ENCODE measurements at places on chromosomes 16 and 17.

DNA sequence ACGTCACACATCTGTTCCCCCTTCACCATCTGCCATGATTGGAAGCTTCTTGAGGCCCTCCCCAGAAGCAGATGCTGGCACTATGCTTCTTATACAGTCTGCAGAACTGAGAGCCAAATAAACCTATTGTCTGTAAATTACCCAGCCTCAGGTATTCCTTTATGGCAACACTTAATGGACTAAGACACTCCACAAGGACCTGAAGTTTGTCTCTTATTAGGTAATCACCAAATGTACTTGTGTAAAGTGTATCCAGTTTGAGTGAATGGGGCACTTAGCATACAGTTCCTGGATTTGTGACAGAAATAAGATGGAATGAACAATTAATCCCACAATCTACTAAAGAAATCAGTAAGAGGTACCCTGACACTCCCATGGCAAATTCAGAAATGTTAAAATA lies 105.3 kb downstream of the SLC39A11 start:
- DNase-seq, result no peak

GRCh38 chr16:84218176-84218823 lies 21.5 kb downstream of the KCNG4 start:
- no peak for DNase-seq

- no peak for DNase-seq
Measured at GRCh38 chr16:86892509-86892908, 314.2 kb downstream of the FOXL1 start.

DNA sequence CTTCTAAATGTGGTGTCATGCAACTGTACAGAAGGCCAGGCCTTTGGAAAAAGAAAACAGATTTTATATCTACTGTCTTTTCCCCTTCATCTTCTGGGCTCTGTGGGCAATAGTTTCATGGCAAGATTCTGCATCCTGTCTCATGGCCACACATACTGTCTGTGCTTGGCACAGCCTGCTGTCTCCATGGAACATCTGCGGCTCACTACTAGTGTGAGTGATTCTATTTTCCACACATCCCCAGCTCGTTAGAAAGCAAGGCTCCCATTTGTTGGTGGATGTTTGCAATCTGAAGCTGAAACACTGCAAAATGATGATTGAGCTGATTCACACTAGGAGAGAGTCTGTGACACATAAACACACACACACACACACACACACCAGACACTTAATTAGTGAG lies 32.4 kb downstream of the CACNG3 start:
- no peak for DNase-seq

DNA sequence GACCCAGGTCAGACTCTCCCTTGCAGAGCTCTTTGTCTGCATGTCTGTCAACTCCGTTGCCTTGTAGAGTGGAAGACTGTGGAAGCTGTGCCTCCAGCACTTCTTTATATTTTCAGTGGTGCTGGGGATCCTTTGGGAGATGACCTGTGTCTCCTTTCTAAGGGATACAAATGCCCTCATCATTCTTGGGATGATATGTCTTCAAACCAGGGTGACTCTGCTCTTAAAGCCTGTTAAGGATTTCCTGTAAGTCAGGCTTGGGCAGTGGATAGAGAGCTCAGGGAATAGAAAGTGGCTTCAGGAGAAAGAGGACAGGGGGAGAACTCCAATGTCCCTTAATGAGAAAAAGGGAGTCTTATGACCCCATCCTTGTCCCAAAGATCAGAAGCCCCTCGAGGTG lies 1.5 kb downstream of the HOXB3 start:
- DNase-seq, result no peak

DNA sequence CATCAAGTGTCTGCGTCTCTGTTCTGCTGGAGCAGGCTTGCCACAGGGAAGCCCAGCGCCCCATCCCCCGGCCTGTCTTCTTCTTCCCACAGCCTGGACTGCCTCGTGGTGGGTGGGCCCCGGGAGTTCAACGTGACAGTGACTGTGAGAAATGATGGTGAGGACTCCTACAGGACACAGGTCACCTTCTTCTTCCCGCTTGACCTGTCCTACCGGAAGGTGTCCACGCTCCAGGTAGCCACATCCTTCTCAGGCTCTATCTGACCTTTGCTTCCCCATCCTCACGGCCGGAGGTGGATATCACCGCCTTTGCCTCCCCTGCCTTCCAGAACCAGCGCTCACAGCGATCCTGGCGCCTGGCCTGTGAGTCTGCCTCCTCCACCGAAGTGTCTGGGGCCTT lies 29.8 kb upstream of the ITGAX start:
- no peak for DNase-seq

DNA sequence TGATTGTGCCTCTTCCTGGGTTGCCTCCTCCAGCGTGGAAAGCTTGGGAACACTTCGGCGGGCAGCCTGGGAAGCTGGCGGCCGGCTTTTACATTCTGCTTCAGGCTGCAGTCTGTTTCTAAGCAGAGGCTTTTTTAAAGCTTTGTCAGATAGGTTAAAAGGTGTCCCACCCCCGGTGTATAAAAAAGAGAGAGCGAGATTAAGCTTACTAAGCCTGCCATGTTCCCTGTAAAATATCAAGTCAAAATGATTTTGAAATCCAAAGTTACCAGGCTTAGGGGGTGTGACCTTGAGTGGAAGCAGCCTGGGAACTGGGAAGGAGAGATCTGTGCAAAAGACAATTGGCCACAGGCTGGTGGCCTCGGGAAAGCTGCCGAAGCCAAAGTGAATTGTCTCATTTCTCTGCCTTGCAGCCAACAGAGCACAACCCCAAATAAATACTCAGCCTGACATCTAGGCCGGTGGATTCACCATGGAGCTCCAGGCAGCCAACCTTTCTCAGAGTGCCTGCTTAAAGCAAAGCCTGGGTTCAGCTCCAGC lies 254.5 kb downstream of the FTO start:
- no peak for DNase-seq

DNA sequence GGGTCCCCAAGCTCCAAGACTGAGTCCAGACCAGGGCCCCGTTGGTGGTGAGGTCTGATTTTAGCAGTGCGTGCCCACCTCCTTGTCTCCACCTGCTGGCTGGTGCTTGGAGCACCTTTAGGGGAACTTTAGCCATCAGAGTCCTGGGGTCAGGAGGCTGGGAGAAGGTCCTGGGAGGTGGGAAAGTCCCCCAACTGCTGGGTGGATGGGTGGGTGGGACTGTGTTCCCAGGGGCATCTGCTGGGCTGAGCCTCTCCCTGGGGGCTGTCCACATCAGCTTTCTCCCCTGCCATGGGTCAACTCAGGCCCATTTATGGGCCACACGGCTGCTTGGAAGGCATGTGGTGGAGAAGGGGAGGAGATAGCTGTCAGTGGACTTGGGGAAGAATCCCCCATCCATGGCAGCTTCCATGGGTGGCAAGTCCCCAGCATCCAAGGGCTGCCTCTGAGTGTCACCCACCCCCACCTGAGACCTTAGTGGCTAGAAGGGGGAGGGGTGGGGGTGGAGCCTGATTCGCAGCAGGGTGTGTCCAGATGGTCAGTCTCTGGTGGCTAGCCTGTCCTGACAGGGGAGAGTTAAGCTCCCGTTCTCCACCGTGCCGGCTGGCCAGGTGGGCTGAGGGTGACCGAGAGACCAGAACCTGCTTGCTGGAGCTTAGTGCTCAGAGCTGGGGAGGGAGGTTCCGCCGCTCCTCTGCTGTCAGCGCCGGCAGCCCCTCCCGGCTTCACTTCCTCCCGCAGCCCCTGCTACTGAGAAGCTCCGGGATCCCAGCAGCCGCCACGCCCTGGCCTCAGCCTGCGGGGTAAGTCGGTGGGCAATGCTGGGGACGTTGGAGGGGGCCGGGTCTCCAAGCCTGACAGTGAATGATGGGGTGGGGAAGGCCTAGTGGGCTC lies at the start of gene TRPV2:
TSS of gene TRPV2 (plus strand) at position 541 of the 894 bp plus-strand sequence. CDS start 2,098 bp downstream, outside the sequence.
- DNase-seq, result peak; percentile 79

GRCh38 chr16:11100239-11100750 lies 155.7 kb downstream of the SOCS1 start:
- DNase-seq, result peak; percentile 75

- peak; percentile 88 for DNase-seq
Measured at GRCh38 chr16:87956365-87957231, 5.4 kb downstream of the BANP start.

DNA sequence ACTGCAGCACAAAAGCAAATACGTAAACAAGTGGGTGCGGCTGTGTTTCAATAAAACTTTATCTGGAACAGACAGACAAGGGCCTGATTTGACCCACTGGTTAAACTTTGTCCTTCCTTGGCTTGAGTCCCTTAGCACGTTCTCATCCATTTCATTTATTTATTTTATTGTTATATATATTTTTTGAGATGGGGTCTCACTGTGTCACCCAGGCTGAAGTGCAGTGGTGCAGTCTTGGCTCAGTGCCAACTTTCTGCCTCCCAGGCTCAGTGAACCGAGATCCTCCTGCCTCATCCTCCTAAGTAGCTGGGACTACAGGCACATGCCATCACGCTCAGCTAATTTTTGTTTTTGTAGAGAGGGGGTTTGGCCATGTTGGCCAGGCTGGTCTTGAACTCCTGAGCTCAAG lies 64.3 kb downstream of the MYH11 start:
- peak; percentile 61 for DNase-seq

GRCh38 chr17:2051933-2052559 lies 2.9 kb upstream of the HIC1 start:
- no peak for DNase-seq

DNA sequence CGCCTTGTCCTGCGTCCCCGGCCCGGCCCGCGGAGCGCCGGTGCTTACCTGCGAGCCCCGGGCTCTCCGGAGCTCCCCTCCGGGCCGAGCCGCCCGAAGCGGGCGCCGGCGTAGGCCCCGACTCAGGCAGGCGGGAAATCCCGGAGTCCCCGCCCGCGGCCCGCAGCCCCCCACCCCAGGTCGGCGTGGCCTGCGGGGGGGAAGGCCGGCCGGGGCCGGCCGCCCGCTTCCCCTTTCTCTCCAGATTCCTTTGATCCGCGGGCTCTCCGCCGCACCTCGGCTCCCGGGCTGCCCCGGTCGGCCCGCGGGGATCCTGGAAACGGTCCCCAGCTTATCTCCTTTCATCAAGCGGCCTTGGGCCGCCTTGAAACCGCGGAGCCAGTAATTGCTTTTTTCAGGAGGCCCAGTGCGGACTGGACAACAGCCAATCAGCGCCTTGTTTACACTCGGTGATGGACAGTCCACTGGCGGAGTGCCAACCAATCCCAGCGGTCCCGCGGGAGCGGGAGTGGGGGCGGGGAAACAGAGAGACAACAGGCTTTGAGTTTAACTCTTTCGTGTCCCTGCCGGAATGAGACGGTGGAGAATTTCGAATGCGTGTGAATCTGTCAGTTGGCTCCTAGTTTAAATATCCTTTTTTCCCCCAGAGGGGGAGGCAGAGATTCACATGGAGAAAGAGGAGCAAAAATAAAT lies 1.4 kb upstream of the BAHCC1 start:
- DNase-seq, result peak; percentile 77

DNA sequence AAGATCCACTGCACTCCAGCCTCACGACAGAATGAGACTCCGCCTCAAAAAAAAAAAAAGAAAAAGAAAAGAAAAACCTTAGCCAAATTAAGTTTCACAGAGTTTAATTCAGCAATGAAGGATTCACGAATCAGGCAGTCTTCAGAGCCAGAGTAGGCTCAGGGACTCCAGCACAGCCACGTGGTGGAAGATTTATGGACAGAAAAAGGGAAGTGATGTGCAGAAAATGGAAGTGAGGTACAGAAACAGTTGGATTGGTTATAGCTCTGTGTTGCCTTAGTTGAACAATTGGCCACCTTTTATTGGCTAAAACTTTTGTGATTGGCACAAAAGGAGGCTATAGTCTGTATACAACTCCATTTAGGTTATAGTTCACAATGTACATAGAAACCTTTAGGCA lies 256.6 kb downstream of the HS3ST3B1 start:
- no peak for DNase-seq

DNA sequence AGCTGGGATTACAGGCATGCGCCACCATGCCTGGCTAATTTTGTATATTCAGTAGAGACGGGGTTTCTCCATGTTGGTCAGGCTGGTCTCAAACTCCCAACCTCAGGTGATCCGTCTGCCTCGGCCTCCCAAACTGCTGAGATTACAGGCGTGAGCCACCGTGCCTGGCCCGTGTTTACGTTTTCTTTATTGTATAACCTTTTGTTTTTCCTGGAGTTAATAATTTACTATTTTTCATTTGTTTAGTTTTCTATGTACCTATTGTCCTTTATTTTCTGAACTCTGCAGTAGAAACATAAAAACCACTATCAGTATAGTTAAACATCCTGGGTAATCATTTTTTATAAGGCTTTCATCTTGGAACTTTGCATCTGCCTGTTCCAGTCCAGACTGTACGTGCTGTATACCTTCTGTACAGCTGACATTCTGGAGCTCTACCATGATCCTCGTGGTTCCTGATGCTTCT lies 73.6 kb downstream of the PPM1E start:
- DNase-seq, result no peak

GRCh38 chr16:66977341-66978113 lies 10.9 kb upstream of the CES4A start:
- peak; percentile 96 for DNase-seq

DNA sequence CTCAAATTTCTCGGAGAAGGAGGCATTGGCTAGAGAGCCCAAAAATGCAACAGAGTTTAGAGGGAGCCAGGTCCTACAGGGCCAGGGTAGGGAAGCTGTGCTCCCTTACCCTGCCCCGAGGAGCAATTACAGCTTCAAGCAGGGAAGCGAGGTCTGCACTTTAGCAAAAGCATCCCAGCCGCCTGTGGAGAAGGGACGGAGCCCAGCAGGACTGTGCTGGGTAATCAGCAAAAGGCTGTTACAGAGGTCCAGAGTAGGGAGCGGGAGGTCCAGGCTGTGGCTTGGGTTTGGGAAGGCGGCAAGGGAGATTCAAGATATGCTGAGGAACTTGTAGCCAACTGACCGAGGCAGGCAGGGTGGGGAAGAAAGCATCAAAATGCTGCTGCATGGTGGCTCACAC lies 162.6 kb downstream of the TMEM132E start:
- no peak for DNase-seq

DNA sequence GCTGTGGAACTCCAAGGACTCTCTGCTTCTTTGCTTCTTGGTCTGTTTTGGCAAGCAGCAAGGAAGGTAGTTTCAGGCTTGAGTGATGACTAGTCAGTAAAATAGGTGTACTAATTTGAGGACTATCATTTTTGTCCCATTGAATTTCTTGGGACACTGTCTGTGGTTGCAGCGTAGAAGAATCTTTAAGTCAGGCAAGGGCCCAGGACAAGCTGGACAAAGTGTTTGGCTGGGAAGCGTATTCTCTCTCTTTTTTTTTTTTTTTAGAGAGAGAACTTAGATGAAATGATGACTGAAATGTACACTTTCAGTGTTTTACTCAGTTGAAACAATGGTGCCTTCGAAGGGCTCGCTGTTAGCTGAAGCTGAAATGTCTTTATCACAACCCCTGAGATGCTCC lies 105.0 kb downstream of the BANP start:
- no peak for DNase-seq

DNA sequence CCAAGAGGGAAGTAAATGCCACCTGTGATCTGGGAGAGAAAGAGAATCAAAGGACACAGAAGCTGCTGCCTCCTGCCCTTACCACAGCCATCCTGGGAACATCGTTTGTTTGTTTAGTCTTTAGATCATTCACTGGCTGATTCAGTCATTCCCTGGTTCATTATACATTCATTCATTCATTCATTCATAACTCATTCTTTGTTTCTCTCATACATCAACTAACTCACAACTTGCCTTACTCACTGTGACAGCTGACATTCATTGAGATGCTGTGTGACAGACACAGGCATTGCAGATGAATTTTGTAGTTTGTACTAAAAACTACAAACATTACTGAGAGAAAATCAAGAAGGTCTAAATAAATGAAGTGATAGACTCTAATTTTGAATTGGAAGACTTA lies 291.0 kb upstream of the TNRC6C start:
- DNase-seq, result no peak

- no peak for DNase-seq
Measured at GRCh38 chr16:50721549-50722404, 20.1 kb upstream of the CYLD start.
